Fibroblast of lung (primary cell): ENCODE measurements at places on chromosomes 6 and 20.

GRCh38 chr6:31308050-31308844 lies 36.4 kb upstream of the HLA-C start:
- no peak for DNase-seq

DNA sequence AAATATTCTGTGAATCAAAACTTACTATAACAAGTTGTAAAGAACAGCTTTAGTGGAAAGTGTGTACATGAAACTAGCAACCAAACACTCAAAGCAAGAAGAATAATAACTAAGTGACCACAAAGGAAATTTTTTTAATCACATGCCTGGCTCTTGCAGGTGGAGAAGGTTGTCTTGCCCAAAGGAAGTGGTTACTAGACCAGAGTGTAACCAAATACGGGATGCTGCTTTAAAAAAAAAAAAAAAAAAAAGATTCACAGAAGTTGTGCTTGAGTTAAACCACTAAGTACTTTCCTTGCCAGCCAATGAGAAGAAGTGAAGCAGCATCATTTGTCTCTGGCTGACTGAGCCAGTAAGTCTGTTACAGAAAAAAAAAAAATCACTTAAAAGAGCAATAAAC lies 19.1 kb upstream of the HLA-DQB1 start:
- no peak for DNase-seq

- no peak for DNase-seq
Measured at GRCh38 chr6:133595111-133595761, 293.7 kb upstream of the TCF21 start.

DNA sequence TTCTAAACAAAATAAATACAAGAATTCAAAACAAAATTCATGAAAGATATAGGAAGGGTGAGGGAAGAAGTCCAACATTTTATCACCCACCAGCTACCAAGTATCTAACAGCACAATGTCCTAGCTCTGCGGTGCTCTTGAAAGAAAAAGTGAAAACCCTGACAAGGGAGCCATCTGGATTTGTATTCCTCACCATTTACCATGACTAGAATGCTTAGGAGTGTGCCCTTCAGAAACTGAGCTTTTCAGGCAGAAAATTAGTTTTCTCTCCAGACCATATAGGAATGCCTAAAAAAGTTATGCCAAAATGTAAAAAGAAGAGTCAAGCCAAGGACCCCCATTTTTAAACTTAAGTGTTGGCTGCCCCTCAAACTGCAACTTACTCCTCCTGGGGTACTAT lies 4.5 kb downstream of the SNX5 start:
- no peak for DNase-seq

DNA sequence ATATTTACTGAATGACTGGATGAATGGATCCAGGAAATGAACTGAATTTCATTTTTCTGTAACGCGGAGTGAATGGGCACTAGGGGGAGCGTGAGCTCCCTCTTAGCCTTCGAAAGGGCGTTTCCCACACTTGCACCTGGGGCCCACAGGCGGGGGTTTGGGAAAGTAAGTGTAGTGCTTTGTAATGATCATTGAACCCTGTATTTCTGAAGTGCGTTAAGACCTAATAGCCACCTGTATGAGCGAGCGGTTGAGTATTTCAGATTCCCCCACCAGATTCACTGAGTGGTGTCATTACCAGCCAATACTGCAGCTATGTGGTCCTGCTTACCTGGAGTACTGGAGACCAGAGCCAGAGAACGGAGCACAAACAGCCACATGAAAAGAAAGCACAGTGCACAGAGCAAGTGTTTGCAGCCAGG lies 10.5 kb downstream of the SYTL3 start:
- no peak for DNase-seq

DNA sequence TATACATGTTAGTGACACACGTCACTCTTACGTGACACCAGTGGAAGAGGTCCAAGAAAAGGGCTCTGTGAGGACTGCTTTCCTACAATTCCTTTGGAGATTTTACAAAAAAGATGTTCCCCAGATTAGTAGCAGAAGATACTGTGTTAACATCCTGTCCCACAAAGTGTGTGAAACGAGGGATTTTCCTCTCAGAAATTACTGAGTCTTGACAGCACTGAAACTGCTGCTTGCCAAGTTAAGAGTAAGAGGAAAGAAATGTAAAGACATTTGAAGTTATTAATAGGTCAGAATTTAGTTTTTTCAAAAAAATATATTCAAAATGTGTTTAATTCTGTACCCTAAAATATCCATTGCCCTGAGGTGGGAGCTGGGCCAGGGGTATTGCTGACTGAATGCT lies 58.8 kb upstream of the MAP7 start:
- DNase-seq, result peak; percentile 86

GRCh38 chr6:104750449-104750848 lies 109.3 kb downstream of the HACE1 start:
- no peak for DNase-seq

GRCh38 chr20:56328861-56329260 lies 29.9 kb upstream of the FAM210B start:
- no peak for DNase-seq

DNA sequence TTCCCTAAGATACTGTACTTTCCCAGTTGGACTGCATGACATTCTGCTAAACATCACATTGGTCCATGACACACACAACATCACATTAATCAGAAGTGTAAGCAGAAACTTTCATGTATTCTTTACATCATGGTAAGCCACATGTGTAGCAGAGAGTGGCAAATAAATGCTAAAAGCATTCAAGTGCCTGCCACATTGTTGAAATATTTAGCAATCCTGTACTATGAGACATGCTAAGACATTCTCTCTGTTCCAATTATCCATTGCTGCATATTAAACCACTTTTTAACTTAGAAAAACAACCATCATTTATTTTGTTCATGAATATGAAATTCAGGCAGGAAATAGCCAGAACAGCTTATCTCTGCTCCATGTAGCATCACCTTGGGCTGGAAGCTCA lies 207.7 kb upstream of the GJE1 start:
- peak; percentile 1 for DNase-seq

DNA sequence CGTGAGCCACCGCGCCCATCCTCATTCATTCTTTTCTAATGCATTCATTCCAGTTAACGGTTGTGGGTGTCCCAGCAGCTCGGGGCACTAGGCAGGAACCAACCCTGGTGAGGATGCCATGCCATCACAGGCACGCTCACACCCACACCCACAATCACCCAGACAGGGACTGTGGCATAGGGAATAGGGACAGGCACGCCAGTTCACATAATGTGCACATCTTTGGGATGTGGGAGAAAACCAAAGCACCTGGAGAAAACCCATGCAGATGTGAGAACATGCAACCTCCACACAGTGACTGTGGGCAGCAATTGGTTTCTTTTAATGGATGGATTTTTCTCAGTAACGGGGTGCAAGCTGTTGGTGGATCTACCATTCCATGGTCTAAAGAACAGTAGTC lies 64.3 kb downstream of the IRF4 start:
- DNase-seq, result no peak

DNA sequence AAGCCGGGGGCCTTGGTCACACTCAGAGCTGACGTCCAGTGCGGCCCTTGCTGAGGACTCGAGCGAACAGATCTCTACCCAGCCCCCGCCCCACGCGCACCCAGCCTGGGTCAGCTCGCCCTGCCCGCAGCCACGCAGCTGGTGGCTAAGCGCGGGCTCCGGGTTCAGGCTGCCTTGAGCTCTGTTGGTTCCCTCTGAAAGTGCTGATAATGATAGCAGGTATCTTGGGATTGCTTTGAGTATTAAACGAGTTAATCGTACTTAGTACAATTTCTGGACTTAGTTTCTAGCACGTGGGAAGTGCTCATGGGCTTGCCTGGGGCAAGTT lies 88.1 kb upstream of the TGM3 start:
- DNase-seq, result no peak

DNA sequence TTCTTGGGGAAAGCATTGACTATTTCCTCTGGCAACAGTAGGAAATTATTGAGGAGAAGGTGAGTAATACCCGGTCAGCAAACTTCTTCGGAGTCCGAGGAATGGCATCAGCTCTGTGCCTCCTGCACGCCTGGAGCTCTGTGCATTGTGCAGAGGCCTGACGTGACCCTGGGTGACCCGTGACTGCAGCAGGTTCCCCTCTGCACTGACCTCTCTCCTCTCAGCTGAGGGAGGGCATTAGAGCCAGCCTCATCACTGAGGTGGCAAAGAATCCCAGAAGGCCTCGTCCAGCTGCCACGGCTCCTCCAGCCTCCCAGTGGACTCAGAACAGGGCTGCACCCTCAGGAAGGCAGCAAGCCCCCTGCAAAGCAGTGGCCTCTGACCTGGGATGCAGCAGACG lies 502.9 kb downstream of the CD83 start:
- DNase-seq, result no peak

GRCh38 chr20:33609504-33609903 lies 52.6 kb upstream of the C20orf144 start:
- no peak for DNase-seq

DNA sequence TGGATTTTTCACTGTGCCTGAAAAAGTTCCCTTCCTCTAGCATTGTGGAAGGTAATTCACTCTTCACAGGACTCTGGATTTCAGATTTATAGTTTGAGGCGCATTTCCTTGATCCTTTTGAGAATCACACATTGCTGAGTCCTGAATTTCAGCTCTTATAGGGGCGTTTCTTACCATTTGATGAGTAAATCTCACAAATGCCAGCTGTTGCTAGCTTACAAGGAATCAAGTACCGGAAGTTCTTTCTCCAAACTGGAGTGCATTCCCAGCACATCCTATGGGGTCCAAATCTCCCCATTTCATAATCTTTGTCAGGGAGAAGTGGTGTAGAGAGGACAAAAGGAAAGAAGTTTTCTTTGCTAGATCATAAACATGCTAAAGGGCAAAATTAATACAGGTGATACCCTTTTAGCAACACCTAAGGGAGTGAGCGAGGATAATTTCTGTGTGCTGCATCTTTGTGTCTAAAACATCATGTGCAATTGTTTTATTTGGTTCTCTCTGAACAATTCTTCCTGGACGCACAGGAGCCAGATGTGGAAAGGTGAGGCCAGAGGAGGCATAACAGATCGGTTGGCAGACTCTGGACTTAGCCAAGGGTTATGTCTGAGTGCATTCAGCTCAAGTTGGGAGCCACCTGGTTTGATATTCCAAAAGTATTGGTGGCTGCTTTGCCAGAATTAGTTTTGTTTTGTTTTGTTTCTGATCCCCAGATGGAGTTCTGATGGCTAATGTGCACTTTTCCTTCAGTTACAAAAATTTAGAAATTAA lies 37.4 kb upstream of the EYA2 start:
- no peak for DNase-seq

DNA sequence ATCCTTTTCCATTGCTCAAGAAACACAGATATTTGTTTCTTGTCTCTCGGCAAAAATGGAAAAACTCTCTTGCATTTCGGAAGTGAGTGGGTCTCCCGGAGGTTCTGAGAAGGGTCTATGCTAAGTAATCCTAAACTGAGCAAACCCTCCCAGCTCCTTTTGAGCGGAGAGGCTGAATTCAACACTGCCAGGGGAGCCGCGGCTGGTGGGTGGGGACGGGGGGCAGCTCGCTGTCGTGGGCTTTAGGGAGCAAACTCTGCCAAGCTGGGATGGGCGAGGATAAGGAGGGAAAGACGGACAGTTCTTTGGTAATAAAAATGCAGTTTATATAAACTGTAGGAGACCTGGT lies 211.4 kb downstream of the FOXC1 start:
- no peak for DNase-seq

- DNase-seq, result no peak
Measured at GRCh38 chr6:128491100-128491581, 29.3 kb downstream of the PTPRK start.
